ENCODE measurements at places on chromosomes 12 and 14.

DNA sequence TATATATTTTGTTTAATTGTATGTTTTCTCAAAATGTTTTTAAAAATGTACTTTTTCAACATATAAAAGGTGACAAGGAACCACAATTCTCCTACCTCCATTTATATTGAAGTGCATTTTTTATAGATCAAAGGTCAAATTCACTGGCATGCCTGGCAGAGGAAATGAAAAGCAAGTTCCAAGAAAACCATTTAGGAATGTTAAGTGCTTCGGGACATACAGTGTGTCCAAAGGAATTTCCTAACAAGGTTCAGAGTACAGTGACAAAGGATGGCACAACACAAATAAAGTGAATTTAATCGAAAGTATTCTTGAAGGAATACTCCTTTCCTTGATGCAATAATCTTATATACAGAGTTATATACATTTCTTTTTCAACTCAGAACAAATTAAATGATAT is 242.3 kb downstream of the CCER1 start:
- no peak for DNase-seq

DNA sequence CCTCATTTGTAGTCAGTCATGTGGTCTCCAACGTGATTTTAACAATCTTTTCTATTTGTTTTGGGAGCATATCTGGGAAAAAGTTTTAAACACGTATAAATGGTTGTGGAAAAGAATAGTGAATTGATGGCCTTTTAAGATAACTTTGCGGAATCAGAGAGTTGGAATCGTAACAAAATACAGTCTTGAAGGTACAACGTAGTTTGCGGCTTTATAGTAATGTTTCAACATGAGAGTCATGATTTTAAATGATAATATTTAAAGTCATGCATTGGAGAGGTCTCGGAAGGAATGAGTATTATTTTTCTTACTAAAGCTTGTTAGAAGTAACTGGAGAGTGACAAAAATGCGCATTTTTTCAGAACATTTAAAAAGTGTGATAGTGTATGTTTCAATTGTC is 1.6 kb downstream of the AEBP2 start:
- no peak for DNase-seq

- DNase-seq: peak; percentile 93
These were observed at the start of gene ACTR6 for GRCh38 chr12:100200463-100201181. ACTR6 (plus strand) TSS chr12:100200815; CDS start chr12:100200852, 37 bp downstream.

GRCh38 chr12:197911-198695 is 15.9 kb downstream of the SLC6A12 start:
- no peak for DNase-seq

GRCh38 chr12:630656-631632 is 32.3 kb downstream of the NINJ2 start:
- no peak for DNase-seq

- no peak for DNase-seq
These were observed 114.4 kb downstream of the PRKCH start for GRCh38 chr14:61435563-61436337.

Measured in NCI-H1417 treated with DMSO at 0.1 percent for 48 hours (cell line).